NCI-H1105 treated with DMSO at 0.1 percent for 48 hours (cell line): ENCODE measurements at places on chromosomes 2 and 18.

DNA sequence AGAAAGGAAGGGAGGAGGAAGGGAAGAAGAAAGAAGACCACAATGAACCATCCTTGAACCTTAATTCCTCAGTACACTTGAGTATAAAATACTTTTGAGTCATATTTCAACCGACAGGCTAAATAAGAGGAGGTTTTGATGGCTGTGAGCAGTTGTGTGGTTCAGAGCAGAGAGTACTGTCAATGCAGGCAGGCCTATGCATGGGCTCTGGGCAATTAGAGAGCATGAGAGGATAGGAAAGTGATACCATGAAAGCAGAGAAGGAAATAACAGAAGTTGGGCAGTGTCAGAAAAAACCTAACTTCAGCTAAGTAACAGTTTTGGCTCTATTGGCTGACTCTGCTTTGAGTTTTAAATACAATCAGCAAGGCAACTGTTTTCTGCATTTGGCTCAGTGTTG is 123.6 kb upstream of the STK17B start:
- no peak for DNase-seq

GRCh38 chr18:36378205-36378604 is 80.7 kb downstream of the FHOD3 start:
- DNase-seq, result no peak

DNA sequence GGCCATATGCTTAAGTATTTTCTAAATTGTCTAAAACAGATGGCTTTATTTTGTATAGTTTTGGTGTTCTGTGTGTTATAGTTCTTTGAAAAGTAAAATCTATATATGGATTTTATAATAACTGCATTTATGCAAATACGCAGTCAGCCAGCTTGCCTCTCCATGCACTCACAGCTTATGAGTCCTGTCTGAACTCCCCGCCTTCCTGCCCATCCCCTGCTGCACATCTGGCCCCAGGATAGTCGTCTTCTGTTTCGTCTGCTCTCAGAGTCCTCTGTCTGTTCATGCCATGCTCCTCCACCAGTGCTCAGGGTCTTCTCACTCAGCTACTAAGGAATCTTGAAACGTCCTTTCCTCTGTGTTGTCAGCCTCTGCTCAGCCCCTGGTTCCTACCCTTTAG is 28.2 kb upstream of the ANKRD62 start:
- DNase-seq, result no peak

DNA sequence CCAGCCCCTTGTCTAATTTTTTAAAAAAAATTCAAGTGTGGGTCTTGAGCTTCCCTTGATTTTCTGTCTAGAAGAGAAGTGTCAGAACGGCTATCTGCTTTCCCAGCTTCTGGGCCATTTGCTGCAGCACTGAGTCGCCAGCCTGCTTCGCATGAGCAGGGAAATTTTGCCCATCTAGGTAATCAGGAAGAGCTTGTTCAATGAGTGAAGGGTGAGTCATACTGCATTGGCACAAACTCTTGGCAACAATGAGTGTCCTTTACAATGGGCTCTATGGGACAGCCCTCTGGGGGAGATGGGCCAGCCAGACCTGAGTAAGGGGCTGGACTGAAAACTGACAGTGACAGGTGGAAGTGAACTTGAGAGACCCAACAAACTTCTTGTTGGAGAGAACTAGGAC is 2.4 kb upstream of the RNF144A start:
- DNase-seq, result no peak

DNA sequence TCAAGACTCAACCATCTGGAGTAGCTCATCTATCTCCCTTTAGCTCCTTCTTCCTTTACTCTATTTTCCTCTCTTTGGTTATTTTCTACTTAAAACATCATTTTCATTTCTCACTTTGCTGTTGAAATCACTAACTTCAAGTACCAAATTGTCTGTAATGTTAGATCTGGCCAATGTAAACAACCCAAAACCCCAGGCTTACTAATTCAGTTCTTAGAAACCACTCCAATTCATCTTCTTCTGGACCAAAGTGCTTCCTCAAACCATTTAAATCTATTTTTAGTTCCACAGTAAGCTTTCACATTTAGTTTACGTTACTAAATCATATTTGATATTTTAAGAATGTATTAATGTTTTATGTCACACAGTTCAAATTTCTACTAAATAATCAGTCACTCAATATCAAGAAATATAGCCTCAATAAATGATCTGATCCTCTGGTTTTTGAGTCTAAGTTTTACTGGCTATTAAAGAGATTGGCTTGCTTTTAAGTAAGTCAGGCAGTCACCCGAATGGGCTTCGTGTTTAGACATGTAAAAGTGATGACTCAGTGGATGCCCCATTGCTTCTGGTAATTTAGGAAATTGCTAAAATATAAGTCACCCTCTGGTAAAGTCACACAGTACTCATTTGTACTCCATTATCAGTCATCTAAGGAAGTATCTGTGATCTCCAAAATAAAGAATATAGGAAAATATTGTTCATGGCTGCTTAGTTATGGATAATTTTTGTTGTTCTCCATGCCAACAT is 527.2 kb upstream of the SOX11 start:
- peak; percentile 4 for DNase-seq
